ENCODE measurements at places on chromosomes 11 and 22. TPM values are rescaled to one million over a fixed set of nuclear protein-coding genes. Genes with fewer than 3 reads are reported as not detected.

DNA sequence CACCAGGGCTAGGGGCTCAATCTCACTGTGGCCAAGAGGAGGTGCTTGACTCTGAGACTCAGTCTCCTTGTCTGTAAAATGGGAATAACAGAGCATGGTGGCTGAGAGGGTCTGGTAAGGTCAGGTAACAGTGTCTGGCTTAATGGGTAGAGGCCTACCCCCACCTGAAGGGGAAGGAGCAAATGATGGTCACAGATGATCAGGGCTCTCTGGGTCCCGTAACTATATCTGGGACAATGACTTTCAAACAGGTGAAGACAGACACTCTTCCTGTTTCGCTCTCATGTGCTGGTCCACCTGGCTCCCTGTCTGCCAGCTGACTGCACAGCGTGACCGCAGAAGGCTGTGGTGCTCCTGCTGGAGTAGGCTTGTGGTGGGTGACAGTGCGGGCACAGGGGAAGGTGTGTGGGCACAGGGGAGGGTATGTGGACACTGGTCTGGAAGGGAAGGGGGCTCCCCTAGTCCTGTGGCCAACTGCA is 4.0 kb downstream of the A4GALT start:
- no peak for DNase-seq

DNA sequence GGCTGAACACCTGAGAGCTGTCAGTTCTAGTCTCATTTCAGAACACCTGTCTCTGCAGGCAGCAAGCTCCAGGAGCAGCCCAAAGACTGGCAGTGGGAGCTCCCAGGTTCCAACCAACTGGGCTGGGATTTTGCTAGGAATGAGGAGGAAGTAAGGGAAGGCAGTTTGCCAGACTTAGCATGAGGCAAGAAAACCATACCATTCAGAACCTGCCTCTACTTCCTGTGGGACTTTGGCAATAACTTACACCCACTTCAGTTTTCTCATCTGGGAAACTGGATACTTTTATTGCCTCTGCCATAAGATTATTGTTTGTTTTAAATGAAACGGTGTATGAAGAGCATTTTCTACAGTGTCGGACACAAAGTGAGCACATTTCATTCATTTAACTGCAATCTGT is 363.7 kb upstream of the ISX start:
- DNase-seq, result no peak

DNA sequence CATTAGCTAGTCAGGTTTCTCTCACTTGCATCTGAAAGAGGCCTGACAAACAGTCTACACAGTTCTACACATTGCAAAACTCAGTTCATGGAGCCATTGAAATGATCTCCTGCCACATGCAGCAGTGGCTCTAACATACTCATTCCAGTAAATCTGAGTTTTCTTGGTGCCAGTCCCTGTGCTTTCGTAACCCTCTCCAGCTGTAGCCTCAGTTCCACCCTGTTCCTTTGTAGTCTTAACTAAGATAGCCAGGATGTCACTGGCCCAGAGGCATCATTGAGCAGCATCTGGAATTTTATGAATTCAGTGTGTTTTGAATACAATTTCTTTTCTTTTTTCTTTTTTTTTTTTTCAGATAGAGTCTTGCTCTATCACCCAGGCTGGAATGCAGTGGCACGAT is 37.4 kb upstream of the ZBED5 start:
- DNase-seq, result no peak

GRCh38 chr11:88171982-88172381 is 3.3 kb downstream of the RAB38 start:
- DNase-seq, result no peak

DNA sequence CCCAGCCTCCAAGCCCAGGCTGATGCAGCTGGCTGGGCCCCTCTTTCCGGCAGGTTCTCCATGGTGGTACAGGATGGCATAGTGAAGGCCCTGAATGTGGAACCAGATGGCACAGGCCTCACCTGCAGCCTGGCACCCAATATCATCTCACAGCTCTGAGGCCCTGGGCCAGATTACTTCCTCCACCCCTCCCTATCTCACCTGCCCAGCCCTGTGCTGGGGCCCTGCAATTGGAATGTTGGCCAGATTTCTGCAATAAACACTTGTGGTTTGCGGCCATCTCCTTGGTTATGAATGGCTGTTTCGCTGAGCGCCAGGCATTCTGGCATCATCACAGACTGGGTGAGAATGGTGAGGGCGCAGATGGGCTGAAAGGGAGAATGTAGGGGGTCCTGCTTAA is 3.6 kb downstream of the PRDX5 start:
- DNase-seq, result no peak

DNA sequence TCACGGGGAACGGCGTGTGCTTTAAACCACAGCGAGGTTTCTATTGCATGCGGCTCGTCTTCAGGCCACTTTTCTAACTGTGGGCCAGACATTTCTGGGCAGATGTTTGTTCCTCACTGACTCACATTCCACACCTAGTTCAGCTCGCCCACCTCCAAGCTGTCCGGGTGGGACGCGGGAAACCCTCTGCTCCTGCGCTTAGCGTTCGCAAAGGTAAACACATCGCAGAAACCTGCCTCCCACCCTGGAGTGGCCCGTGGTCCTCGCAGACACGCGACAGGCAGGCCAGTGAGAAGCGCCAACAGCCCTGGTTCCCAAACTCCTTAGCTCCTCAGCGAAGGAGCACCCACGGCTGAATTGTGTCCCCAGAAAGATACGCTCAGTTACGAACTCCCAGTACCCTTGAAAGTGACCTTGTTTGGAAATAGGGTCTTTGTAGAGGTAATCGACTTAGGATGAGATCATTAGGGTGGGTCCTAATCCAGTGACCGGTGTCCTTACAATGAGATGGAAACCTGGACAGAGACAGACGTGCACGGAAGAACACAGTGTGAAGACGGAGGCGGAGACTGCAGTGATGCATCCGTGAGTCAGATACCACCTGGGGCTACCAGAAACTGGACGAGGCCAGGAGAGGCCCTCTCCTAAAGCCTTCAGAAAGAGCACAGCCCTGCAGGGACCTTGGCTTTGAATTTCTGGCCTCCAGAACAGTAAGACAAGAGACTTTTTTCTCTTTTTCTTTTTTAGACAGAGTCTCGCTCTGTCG is 82.7 kb downstream of the CELSR1 start:
- no peak for DNase-seq

DNA sequence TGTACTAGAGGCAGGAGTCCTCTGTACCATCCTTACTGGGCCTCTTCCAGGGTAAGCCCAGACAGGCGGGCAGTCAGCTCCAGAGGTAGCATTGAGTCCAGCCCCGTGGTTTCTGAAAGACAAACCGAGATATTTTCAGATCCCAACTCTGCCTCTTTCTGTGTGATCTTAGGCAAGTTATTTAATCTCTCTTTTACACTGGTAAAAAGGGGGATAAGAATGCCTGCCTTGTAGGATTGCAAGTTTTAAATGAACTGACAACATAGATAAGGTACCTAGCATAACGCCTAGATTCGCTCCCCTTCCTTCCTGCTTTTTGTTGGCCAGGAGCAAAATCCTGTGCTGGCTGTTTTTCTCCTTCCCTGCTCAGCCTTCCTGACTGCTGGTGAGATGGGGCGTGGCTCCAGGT is 56.4 kb upstream of the NNMT start:
- no peak for DNase-seq

- no peak for DNase-seq
Observed at GRCh38 chr22:20569059-20570058, 61.9 kb downstream of the MED15 start.

GRCh38 chr11:17294033-17294432 is 17.5 kb downstream of the NUCB2 start:
- no peak for DNase-seq

GRCh38 chr11:93477684-93478234 is 65.4 kb downstream of the SMCO4 start:
- DNase-seq, result no peak

DNA sequence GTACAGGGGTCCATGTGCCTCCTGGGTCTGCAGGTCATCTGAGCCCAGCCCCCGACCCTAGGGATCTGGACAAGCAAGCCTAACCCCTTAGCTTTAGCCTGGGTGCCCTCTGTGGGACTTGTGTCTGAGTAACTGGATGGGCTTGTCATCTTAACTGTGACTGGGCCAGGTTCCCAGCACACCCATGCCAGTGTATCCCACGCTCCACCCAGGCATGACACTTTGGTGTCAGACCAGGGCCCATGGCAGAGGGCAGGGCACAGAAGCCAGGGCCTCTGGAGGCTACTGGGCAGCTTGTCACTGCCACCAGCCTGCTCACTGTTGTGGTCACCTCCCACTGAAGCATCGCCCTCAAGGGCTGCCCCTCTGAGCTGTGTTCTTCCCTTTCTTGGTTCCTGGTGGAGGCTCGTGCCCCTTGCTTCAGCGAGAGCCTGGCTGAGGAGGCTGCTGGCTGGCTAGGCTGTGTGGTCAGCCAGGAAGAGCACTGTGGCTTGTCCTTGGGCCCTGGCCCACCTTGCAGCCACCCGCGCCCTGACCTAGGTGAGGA is 80.8 kb downstream of the ST3GAL4 start:
- DNase-seq, result no peak

- DNase-seq, result no peak
Observed at GRCh38 chr22:27896245-27896644, 22.8 kb downstream of the PITPNB start.

DNA sequence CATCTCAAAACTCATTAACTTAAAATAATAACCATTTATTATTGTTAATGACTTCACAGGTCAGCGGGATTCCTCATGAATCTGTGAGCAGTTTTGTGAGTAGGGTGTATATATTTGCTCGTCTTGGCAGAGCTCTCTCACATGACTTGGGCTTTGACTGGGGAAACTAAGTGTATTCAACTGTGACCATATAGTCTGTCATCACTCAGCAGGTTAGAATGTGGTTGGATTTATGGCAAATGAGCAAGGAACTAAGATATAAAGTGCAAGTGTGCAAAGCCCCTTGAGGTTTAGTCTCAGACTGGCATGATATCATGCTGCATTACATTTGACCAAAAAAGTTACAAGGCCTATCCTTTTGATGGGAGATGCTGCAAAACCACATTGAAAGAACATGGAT is 254.8 kb downstream of the CNTN5 start:
- no peak for DNase-seq

GRCh38 chr22:48666620-48667019 is 1161.1 kb downstream of the BRD1 start:
- DNase-seq, result no peak

GRCh38 chr11:124109377-124109776 is 5.9 kb upstream of the VWA5A start:
- DNase-seq, result no peak

DNA sequence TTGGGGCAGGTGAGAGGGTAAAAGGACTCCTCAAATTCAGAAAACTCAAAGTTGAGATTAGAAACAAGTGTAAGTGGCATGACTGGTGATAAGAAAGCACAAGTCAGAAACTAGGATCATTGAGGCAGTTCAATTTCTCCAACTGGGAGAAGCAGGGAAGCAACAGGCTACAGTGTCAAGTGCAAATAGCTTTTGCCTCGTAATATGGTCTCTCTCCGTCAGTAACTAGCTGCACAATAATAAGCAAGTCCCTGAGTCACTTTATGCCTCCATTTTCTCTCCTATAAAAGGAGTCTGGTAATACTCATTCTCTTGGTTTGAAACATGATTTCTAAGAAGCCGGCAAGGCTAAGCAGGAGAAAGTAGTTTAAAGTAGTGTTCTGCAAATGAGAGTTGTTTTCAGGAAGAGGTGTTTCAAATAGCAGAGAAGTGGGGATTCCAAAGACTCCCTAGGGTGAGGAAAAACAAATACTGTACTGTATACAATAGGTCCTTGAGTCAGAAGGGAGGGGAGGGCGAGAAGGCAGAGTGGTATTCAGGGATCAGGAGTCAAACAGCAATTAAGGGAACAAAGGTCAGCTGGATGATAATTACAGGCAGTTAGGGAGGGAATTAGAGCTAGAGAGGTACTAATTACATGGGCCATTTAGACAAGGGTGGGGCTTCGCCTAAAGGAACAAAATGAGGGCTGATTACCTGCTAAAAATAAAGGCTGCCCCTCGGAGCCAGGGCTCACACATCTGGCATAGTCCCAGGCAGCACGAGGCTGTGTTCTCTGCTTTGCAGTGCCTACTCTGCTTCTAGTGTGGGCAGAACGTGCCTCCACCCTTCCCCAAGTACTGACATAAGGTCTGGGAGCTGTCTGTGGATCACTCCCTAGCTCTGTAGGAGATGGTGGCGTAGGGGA is 96.0 kb upstream of the BDNF start:
- DNase-seq, result no peak

GRCh38 chr22:34080433-34080832 is 160.2 kb upstream of the LARGE1 start:
- DNase-seq, result no peak

- DNase-seq, result no peak
Observed at GRCh38 chr11:119680541-119681360, 48.2 kb downstream of the NECTIN1 start.

Gene RPS6KA4
- polyA plus RNA-seq, result 15.5 TPM

Gene BSX
- polyA plus RNA-seq, result not detected

Gene GALNT18
- 35.0 TPM for polyA plus RNA-seq

Gene ZNHIT2
- polyA plus RNA-seq, result 13.3 TPM

Gene APOL4
- 8.0 TPM for polyA plus RNA-seq

Gene MPPED2
- 16.2 TPM for polyA plus RNA-seq

Gene CNIH2
- 4.9 TPM for polyA plus RNA-seq

All from left renal cortex interstitium (tissue), 4 donors.